ENCODE measurements at places on chromosomes 1 and 21.

DNA sequence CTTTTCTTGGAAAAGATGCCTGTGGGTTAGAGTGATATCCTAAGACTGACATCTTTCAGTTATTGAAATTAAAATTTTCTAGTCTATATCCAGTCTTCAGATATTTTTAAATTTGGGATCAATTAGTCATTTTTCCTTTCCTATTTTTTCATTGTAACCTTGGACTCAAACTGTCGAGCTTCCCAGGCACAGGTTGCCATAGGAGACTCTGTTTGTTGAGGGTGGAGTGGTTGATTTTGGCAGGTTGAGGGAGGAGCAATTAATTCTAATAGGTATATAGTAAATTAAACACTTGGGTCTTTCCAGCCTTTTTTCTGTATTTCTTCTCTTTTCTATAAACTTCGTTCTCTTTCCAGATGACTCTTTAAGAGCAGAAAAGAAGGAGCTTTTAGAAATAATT is 326.8 kb downstream of the ASTN1 start:
- no peak for DNase-seq

- no peak for DNase-seq
Observed at GRCh38 chr1:84280912-84281311, 20.6 kb upstream of the SAMD13 start.

DNA sequence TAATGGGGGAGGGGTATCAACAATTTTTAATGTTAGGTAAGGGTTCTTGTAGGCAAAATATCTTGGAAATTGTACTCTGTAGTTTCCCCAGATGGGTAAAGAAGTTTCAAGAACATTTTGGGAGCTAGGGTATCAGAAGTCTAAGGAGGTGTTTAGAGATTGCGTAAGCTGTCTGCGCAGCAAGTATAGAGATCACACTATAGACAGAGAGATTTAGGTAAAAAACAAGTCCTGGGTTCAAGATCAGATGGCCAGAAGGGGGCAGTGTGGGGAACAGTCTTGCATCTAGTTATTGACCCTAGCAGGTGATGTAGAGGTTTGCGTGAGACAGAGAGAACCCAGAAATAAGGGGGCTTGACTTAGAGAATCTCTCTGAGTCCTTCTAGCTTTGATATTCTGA is 80.8 kb downstream of the S1PR1 start:
- no peak for DNase-seq

DNA sequence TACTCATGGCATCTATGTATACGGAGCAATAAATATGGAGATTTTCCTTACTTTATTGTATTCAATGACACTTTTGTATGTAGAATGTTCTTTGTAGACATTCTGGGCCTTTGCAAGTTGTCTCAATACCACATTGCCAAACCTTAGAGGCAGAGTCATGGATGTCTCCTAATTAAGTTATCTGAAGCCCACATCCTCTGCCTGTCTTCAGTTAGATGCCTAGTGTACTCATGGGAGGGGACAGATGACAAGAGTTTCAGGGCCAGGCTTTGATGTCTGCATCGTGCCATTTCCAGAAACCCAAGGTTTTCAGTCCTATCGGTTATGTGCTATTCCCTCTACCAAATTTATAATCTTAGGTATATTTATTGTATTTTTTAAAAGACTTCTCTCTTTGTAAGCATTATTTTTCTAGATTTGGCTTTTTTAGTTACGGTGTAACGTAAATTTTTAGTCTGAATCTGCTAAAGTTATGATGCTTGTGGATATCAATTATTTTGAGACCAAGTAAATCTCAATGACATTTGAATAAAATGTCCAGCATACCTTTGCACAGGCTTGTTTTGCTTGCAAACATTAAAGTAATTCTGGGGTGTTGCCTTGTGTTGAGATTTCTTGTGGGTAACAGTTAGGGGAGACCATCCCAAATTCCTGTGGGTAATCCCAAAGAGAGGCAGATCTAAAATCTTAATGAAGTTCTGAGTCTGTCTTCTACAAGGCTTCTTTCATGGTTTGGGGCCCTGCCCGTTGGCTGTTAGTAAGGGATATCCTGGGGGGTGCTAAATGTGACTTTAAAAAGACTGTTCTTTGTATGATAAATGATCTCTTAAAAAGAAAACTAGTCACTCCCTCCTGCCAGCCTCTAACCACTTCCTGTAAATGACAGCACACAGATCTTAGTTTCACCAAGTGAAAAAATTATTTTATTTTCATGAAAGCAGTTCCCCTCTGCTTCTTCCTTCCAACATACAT is 8.0 kb upstream of the MACF1 start:
- DNase-seq: no peak

GRCh38 chr1:21763236-21763635 is 19.7 kb downstream of the USP48 start:
- DNase-seq: no peak

- DNase-seq: no peak
Observed at GRCh38 chr1:53091841-53092645, 30.0 kb downstream of the PODN start.

- DNase-seq: no peak
Observed at GRCh38 chr21:31665397-31665796, 5.9 kb downstream of the SOD1 start.

GRCh38 chr1:247386687-247387086 is 29.3 kb upstream of the NLRP3 start:
- DNase-seq: no peak

DNA sequence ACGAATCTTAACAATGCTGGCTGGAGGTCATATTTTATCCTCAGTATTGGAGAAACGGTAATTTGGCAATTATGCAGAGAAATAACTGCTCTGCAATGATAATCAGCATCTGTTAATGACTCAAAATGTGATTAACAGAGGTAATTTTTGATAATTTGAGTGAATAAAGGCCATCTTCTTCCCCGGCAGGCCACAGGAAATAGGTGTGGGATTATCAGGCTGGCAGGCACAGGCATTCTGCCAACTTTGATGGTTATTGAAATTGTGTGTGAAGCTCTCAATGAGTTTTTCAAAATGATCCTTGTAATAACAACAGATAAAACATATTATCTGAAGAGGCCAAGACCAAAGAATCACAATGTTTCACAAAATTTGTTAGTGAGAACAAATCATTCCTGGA is 309.0 kb downstream of the PTGER3 start:
- DNase-seq: no peak

DNA sequence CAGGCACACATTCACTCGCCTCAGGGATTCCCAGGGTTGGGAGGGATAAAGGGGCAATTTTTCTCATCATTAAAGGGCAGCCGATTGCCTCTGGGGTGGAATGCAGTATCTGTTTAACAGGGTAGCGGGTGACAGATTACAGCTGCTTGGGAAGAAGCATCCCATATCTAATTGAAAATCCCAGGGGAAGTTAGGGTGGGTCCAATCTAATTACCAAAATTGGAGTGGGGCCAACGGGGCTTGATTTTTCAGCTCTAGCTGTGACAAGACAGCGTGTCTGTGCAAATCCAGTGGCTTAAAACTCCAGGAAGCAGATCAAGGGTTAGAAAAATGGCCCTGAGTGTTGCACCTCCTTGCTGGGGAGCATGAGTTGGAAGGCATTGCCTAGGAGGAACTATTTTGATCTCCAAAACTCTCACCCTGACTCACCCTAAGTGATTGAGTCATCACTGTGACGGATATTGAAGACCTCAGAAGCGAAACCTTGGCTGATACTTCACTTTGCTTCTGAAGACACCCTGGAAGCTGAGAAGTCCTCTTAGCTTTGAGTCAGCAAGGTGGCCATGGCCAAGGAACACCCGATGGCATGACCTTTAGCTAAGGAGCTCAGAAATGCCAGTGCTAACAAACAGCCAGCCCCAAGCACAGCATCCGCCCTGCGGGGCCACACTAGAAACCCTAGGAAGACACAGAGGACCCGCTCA is 46.0 kb downstream of the GRHL3 start:
- peak; percentile 61 for DNase-seq

- DNase-seq: no peak
Observed at GRCh38 chr1:107683683-107684082, 281.3 kb downstream of the VAV3 start.

DNA sequence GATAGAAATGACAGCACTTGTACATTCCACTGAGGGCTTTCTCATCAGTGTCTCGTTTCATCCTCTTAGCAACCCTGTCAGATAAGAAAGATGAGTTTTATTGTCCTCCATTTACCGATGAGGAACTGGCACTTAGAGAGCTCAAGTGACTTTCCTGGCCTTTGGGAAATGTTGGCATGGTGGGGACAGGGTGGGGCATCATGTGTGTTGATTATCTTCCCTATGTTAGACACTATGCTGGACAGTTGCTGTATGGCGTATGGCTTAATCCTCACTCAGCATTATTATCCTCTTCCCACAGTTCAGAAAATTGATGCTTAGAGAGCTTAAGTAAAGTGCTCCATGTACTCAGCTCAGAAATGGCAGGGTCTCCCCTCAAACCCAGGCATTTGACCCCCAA is 163.2 kb downstream of the CAMTA1 start:
- DNase-seq: no peak

- no peak for DNase-seq
Observed at GRCh38 chr1:73556270-73556669, 641.7 kb downstream of the LRRIQ3 start.

- no peak for DNase-seq
Observed at GRCh38 chr1:44822981-44823451, 14.7 kb downstream of the BTBD19 start.

GRCh38 chr1:47208374-47208850 is 18.6 kb upstream of the PDZK1IP1 start:
- no peak for DNase-seq

DNA sequence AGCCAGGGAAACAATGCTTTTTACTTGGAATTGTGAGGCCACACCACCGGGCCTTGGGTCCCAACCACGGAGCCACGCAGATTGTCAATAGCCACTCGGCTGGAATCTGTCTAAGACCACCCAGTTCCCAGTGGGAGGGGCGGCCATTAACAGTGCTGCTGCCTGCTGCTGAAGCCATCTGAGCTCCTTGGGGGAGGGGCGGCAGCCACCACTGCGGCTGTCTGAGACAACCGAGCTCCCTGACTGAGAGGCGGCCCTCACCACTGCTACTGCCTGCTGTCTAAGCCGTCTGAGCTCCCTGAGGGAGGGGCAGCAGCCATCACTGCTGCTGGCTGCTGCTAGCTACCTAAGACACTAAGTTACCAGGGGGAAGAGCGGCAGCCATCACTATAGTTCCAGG is 64.3 kb downstream of the DMRTA2 start:
- no peak for DNase-seq

- DNase-seq: no peak
Observed at GRCh38 chr21:36555199-36555800, 75.4 kb upstream of the CLDN14 start.
